CD14-positive monocyte (primary cell): ENCODE measurements at places on chromosomes 2 and 18.

GRCh38 chr18:49479381-49480137, 7.5 kb downstream of the C18orf32 start:
- no peak for DNase-seq

- no peak for DNase-seq
These were observed 416.3 kb downstream of the LRP1B start for GRCh38 chr2:141714496-141714895.

DNA sequence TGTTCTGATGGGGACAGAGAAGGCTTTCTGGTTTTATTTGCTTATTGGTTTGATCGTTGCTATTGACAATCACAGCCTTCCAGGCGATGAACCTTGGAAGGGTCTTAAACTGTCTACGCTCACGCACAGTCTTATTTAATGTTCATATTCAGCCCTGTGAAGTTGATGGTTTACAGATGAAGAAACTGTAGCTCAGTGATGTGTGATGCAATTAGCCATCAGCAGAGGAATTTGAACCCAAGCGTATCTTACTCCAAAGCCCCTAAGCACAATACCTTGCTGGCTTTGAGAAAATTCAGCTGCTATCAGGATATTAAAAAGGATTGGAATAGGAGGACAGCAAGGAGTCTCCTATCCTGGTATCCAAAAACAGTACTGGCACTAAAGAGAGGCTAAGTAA, 98.3 kb upstream of the STPG4 start:
- no peak for DNase-seq

GRCh38 chr18:75248426-75249174, 38.0 kb downstream of the TSHZ1 start:
- DNase-seq, result no peak

- DNase-seq, result no peak
These were observed 8.1 kb downstream of the SMAD7 start for GRCh38 chr18:48942554-48943261.

DNA sequence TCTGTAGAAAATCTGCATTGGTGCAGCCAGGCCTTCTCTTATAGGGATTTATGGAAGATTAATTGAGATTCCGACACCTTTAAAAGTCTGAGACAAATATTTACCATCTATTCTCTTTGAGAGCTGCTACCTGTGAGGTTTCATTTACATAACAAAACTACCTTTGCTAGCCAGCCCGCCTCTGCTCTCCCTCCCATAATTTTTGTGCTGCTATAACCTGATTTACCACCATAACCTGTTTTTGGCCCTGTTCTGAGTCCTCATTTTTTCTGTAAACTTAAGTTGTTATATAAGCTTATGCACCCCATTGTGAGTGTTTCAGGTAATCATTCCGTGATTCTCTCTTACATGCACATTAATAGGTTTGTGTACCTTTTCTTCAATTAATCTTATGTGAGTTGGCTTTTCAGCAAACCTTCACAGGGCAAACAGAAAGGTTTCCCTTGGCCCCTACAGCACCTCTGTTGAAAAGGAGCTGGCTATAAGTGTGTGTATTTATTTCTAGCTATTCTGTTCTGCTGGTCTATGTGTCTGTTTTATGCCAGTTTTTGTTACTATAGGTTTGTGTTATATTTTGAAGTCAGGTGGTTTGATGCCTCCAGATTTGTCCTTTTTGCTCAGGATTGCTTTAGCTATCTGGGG, 114.9 kb upstream of the XIRP2 start:
- DNase-seq, result no peak

- no peak for DNase-seq
These were observed 79.0 kb downstream of the TLK1 start for GRCh38 chr2:171081649-171082111.

DNA sequence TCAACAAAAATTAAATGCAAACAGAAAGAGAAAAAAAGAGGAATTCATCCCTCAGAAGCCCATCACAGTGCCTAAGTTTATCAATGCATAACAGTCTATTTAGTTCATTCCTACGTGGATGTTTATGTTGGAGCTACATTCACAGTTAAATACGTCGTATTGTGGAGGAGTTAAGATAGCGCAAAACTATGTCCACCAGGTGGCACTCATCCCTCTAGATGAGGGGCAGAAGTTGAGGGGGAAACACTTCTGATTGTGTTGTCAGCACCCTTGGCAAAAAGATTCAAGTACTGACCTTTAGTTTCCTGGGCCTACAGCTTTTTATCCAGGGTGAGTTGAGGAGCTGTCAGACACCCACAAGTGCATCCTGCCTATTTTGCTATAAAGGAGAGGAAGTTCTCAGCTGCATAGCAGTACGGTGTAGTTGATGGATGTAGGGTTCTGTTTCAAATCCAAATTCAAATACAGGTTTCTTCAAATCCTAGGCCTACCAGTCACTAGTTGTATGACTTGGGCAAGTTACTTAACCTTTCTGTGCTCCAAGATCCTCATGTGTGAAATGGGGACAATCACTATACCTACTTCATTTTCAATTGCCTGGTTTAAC, 26.8 kb upstream of the MYO1B start:
- DNase-seq, result peak; percentile 25

GRCh38 chr2:188678882-188679281, 295.3 kb upstream of the COL3A1 start:
- no peak for DNase-seq
